ENCODE measurements at places on chromosomes 11 and 22. TPM values are rescaled to one million over a fixed set of nuclear protein-coding genes. Genes with fewer than 3 reads are reported as not detected.

Gene SLC16A8
- total RNA-seq, result not detected

DNA sequence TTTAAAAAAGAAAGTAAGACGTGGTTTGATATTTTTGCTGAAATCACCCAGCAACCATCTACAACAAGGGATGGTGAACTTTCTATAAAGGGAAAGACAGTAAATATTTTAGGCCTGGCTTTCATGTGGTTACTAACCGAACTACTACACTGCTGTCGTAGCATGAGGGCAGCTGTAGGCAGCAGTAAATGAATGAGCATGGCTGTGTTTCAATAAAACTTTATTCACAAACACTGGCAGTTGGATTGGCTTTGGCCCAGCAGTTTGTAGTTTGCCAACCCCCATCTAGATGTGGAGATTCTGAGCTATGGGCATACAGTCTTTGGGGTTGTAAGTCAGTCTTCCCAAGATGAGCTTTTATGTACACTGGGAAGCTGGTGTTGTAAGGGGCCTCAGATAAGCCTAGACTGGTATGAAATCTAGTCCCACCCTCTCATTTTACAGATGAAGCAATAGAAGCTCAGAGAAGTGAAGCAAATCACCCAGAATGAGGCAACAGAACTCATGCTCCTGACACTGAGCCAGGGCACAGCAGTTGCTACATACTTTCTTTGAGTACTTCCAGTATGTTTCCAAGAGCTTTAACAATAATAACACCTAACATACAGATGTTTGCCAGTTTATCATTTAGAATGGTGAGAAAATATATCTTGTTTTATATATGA, 204.4 kb downstream of the ADAMTS15 start:
- ATAC-seq, result no peak

Gene MRGPRF
- not detected for total RNA-seq

GRCh38 chr22:20607157-20607907, 99.9 kb downstream of the MED15 start:
- ATAC-seq, result no peak

GRCh38 chr22:27685970-27686369, 115.6 kb downstream of the MN1 start:
- ATAC-seq, result no peak

Gene PIWIL4
- total RNA-seq, result 0.48 TPM

DNA sequence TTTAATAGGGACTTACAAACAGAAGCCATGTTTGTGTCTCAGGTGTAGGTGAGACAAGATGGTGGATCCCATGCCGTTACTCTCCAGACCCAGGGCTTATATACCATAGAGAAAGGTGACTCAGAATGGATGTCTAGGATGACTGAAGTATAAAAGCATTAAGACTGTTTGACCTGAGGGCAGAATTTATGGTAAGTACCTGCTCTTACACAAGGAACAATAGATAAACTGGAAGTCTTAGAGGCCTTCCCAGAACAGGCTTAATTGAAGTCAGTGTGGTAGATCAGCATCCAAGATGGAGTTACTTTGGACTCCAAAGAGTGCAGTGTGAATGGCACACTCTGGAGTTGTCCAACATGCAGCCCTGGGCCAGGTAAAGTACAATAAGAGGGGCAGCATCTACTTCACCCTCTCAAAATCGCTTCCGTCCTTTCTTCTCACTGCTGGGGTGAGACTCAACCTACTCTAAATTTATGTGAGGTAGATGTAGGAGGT, 387.0 kb upstream of the DDI1 start:
- ATAC-seq, result no peak

Gene RASL10A
- total RNA-seq, result 0.61 TPM

DNA sequence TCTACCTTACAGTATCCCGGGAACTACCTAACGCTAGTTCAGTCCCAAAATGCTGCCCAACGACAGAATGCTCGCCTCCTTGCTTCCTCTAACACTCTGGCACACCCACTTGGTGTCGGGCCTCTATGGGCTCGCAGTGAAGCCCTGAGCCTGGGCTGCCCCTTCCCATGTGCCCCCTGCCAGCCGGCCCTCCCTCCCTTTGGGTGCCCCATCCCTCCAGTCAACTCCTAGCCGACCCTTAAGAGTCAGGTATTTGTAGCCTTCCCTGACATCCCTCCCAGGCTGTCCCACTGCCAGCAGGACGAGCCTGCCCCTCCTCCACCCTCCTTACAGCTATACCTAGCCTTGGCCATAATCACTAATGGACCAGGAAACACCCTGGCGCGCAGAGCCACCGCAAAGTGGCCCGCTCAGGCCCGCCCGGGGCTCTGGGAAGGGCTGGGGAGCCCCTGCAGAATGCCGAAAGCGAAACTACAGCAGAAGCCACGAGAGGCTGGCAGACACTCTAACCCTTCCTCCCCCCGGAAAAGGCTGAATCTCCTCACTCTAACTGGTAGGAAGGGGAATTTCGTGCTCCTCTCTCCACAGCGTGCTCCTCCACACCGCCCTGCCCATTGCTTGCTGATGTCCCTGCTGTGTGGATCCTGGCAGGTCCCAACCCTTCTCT, 8.2 kb downstream of the CBX7 start:
- peak; percentile 57 for ATAC-seq

Gene CCDC15
- total RNA-seq, result 5.5 TPM

Gene FGF19
- total RNA-seq, result not detected

- ATAC-seq, result no peak
Measured at GRCh38 chr11:105156231-105156630, 16.7 kb upstream of the CARD18 start.

DNA sequence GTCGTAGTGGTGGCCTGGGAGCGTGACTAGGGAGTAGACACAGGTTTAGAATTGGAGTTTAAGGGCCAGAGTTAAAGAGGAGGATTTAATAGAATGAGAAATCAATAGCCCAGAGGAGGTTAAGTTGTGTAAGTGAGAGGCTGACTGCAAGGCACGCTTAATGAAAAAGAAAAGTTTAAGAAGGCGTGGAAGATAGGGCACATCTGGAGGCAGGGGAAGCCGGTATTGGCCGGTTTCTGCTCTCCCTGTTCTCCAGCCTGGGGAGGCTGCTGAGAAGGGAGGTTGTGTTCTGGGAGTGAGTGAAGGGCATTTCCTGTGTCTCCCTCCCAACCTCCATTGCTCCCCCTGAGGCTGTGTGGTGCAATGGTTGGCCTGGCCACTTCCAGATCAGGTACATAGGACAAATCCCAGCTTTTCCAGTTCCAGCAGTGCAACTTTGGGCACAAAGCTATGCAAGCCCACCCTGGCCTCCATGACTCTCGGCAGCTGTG, 6.3 kb downstream of the GRIK4 start:
- no peak for ATAC-seq

Gene SESN3
- 4.6 TPM for total RNA-seq

DNA sequence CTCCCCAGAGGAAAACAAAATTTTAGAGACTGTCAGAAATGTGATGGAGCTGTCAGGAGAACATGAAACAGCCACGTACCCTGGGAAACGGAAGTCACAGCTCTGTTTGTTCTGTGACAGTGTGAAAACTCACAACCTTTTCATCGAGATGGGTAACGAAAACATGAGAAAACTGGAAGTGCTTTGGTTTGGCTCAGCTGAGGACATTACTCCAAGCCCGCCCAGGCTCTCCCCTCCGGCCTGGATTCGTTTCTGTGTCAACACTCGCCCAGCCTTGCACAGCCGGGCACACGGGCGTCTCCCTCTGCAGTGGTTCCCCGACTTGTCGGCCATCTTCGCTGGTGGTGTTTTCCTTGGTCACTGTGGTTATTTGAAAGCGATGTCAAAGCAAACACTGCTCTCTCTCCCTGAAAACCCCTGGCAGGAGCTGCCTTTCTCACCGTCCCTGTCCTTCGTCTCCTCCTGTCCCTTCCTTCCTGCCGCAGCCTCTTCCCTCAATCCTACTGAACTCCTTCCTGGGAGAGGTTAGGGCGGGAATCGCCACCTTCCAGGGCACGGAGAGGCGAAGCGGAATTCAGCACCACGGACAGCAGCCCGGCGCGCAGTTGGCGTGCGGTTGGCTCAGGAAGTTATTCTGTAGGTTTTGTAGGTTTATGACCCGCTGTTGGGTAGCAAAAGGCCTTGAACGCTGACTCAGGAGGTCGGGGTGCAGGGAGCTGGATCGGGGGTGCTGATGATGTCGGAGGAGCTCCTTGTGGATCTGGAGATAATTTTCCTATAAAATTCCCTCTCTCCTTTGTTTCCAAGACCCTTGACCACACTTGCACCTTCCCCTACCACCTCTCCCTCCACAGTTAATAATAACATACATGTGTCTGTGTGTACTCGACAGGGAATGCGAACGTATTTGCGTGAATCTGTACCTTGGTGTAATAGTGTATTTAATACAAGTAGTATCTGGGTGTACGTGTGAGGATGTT, 13.1 kb upstream of the RPS19BP1 start:
- ATAC-seq, result peak; percentile 61

- ATAC-seq, result no peak
Measured at GRCh38 chr11:73570415-73571114, 27.3 kb downstream of the FAM168A start.

DNA sequence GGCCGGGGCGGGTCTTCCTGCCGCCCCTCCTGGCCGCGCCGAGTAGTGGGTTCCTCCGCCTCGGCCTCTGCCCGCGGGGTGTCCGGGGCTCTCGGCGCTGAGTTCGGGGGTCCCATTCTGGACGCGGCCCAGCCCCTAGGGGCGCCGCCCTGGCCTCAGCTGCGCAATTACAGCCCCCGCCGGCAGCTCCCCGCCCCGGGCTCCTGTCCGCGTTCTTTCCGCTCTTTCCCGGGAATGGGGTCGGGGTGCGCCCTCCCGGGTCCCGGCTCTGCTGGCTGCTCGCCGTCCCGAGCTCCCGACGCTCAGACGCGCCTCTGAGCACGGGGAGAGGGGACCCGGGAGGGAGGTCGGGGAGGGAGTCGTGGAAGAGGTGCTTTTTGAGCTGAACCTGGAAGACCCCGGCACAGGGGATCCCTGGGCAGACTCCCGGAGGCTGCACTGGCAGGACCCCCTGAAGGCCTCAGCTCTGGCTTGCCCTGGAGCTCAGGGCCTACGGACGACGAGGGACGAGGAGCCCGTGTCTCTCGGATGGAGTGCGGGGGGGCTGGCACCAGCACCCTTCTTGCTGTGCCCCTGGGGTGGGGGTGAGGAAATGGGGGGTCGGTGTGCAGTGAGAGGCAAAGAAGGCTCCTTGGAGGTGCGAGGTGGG, 558 bp downstream of the TSPAN4 start:
- ATAC-seq, result no peak

- ATAC-seq, result no peak
Measured at GRCh38 chr11:38498721-38499120, 1900.7 kb upstream of the RAG2 start.

DNA sequence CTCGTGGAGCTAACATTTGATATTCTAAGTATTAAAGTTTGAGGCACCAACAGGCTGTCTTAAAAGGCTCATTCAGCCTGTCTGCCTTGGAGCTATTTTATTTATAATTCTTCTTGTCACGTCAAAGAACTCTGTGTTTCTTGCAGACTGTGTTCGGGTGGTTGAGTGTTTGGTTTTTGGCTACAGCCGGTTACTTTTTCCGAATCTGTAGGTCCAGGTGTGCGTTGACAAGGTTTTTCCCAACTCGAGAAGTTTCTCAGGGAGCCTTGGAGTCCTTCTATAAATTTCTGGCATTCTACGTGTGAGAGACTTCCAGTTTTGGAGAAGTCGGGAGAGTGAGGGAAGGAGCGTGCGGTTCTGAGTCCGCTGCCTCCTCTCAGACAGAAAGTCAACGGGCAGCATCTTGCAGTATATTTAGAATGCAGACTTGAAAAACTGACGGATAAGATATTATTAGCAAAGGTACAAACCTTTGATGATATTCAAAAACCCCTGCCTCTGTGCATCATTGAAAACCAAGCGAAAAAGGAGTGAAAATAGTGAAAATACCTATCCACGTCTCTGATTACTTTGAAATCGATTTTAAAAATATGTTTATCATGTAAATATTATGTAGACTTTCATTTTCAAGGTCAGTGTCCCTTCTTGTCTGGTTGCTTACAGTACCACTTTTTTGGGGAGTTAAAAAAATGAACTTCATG, 85.2 kb upstream of the PPARA start:
- ATAC-seq, result no peak

DNA sequence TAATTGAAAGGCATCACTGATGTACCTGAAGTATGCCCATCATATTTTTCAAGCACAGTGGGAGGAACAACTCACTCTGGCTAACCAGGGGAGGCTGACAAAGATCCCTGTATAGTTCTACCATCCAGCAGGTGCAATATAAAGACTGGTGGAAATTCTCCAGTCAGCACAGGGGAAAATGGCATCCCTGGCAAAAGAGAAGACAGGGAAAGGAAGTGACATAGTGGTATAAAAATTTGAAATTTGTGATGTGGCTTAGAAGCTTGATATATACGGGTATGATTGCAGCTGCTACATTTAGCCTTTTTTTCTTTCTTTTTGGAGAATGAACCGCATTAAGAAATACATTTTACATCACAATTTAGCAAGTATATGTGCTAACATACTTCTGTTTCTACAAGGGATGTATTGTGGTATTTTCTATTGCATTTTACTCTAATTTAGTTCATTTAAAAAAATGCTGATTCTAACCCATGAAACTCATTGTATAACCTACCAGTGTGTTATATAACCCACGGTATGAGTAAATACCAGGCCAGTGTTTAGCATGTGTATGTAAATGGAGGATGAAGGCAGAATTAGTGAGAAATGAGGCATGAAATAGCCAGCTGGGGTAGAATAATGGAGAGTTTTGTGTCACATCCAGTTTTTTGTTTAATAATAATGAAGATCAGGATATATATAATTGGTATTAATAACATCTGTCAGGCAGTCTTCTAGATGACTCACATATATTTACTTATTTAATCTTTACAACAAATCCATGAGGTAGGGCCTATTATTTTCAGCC, 186.1 kb downstream of the ARHGAP42 start:
- ATAC-seq, result no peak

GRCh38 chr22:28029201-28029948, 110.3 kb upstream of the PITPNB start:
- no peak for ATAC-seq

- no peak for ATAC-seq
Measured at GRCh38 chr11:3009481-3009880, 17.4 kb upstream of the NAP1L4 start.

Gene NLRP10
- not detected for total RNA-seq

Measured in activated T-helper 17 cell treated with anti-CD3 and anti-CD28 coated beads, Interleukin-2, amount 50 U/mL, for 72 hours (primary cell).